ENCODE measurements at places on chromosomes 4 and X. TPM values are rescaled to one million over a fixed set of nuclear protein-coding genes. Genes with fewer than 3 reads are reported as not detected.

DNA sequence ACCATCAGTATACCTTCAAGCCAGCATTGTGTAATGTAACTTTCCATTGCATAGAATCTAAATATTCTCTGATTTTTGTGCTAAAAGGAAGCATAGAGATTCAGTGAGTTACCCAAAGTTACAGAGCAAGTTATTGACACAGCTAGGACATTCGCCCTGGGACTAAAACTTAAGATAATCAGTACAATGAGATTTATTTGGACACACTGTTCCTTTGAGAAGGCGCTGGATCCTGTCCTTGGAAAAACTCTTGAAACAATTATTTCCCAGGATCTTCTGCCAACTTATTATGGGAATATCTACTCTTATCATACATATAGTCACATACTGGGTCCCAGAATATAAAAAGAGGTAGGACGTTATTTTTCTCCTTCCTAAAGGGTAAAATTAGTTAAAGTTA, 392.0 kb downstream of the UBE2NL start:
- no peak for DNase-seq

DNA sequence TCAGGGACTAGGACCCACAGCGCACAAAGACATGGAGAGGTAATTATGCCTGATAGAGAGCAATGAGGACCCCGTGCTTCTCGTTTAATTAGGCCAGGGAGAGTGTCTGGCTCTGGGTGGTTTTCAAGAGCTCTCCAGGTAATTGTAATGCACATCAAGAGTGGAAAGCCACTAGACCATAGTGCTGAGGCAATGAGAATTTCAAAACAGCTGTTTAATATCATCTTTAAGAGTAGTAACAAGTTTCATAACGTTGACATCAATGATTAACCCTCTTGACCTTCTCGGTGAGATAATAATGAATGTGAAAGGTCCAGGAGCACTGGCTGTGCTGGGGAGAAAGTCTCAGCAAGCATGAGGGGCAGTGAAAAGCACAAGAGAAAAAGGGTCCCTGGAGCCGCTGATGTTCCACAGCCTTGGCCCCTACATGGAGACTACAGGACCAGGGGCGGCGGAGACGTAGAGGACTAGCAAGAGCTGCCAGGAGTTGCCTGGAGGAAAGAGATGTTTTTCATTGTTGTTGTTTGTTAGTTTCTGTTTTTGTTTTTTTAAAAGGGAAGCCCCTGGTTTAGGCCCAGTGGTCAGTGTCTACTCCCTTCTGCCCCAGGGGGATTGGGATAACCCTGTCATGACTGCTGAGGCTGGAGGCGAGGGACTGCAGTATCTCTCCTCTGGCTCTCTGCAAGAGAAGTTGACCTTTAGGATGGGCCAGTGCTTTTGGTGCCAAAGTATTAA, 14.8 kb upstream of the CXCR3 start:
- DNase-seq: no peak

DNA sequence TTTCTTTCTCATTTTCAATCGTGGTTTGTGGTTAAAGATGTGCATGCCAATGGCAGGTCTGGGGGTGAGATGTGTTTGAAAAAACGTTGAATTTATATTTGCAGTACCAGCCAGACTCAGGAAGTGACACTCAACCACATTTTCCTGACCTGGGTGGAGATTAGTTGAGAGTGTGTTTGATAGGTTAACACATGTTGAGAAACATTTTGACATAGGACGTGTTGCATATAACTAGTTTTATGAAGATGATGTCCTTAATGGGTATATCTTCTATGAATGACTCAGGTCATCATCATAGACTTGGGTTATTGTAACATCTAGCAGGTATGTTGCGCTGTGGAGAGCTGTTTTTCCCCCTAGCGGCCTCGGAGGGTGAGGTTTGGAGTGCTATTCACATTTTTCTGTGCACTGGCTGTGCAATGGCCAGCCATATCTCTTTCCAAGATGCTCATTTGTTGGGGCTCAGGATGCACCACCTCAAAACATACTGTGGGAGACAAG, 21.7 kb upstream of the CD38 start:
- DNase-seq: no peak

- DNase-seq: no peak
Measured at GRCh38 chrX:69705818-69706217, 89.9 kb downstream of the EDA start.

HDX gene
- 5.0 TPM for polyA plus RNA-seq
